NCI-H1048 (cell line): ENCODE measurements at places on chromosomes 12 and 14.

GRCh38 chr14:53273671-53274072 lies 120.5 kb upstream of the DDHD1 start:
- DNase-seq, result no peak

GRCh38 chr12:121676190-121676589 lies 6.7 kb upstream of the MORN3 start:
- no peak for DNase-seq

- no peak for DNase-seq
Measured at GRCh38 chr14:31205681-31206535, 1.7 kb downstream of the HECTD1 start.

DNA sequence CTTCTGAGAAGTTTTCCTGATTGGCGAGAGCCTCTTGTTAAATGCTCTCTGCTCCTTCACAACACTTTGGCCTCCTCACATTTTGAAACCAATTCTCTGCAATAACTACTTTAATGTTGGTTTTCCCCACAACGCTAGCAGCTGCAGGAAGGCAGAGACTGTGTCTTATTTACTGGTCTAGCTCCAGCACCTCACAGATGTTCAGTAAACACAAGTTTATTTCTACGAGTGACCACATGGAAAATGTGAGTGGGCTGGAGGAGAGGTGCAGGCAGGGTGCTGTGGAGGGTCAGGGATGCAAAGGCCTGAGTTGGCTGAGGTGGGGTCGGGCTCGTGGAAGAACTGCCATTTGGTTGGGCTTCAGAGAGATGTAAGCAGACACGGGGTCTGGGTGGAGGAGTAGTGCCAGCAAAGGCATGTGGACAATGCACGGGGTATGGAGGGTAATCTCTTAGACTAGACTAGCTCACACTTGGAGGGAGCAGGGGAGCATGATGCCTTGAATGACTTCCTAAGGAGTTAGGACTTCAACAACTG lies 117.4 kb upstream of the RTL1 start:
- no peak for DNase-seq

GRCh38 chr14:99587460-99588278 lies 16.3 kb downstream of the CCDC85C start:
- no peak for DNase-seq

DNA sequence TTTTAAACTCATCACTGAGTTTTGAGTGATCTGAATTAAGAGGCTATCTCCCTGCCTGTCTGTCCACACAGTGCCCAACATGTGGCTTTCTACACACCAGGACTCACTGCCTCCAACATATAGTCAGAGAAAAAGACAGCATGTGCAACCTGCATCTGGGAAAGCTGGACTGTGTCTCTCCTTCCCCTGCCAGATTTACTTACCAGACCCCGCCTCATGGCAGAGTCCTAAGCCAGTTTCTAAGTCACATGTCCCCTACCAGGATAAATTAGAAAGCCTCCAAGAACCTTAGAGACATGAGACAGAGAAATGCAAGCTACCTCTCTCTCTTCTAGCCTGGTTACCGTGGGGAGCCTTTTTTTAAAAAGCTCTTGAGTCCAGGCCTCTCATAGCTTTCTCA lies 2.7 kb upstream of the HDAC7 start:
- DNase-seq, result no peak

GRCh38 chr12:52049286-52049685 lies 2.0 kb upstream of the NR4A1 start:
- DNase-seq, result no peak

DNA sequence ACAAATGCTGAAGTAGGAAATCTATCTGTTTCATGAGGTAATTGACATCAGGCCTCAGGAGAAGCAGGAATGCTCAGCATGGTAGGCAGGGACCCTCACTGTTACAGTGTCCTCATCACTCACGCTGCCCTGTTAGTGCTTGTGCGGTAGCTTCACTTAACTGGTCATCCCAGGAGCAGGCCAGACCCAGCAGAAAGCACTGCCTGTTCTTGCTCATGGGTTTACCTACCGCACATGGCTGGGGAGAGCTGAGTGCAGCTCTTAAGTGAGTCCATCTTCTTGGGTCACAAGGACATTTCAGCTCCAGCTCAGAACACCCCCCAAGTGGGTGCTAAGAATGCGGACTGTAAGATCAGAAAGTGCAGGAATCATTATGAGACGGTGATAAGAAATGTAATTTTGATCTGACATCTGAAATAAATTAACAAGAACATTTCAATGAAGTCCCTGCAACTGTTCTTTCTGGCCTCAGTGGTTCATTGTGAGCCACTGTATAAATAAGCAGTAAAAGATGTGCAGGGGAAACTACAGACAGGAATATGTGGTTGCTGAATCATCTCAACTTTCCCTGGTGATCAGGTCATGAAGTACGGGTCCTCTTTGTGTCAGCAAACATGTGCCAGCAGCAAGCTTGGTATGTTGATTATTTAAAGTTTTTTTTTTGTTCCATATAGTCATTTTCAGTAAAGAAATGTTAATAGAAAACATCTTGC lies 757.7 kb upstream of the TMEM132C start:
- no peak for DNase-seq

GRCh38 chr14:42441615-42442014 lies 834.9 kb downstream of the LRFN5 start:
- DNase-seq, result no peak
